Activated naive CD8-positive, alpha-beta T cell treated with anti-CD3 and anti-CD28 coated beads, Interleukin-2, amount 10 ng/mL, durations not matched to agents 7 days and 5 days (primary cell): ENCODE measurements at places on chromosomes 7 and 10. TPM values are rescaled to one million over a fixed set of nuclear protein-coding genes. Genes with fewer than 3 reads are reported as not detected.

Gene BTBD16
- total RNA-seq: not detected

Gene OGA
- 212 TPM for total RNA-seq

Gene IRF5
- 8.2 TPM for total RNA-seq

Gene CCL24
- total RNA-seq: not detected

Gene CYP2C8
- total RNA-seq: not detected

Gene HABP2
- total RNA-seq: not detected

Gene H2BK1
- total RNA-seq: 2.2 TPM

Gene CALN1
- total RNA-seq: not detected

Gene CTAGE4
- total RNA-seq: 1.0 TPM

Gene SLC26A3
- total RNA-seq: not detected
